ENCODE measurements at places on chromosomes 4 and X.

DNA sequence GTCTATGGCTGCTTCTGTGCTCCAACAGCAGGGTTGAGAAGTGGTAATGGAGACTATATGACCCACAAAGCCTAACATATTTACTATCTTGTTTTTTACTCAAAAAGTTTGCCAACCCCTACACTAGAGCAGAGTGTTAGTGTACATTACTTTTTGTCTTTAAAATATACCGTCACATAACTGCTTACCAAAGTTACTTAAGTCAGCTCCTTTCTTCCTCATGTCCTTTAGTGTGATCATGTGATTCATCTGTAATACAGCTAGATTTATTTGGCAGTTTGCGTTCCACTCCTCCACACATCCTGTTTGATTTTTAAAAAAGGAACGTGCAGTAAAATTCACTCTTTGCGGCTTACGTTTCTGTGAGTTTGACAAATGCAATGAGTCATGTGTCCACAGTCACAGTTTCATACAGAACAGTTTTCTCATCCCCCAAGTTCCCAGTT, 162.4 kb upstream of the GPRIN3 start:
- peak; percentile 88 for DNase-seq

- DNase-seq: peak; percentile 65
Measured at GRCh38 chr4:10020871-10021652, at the start of gene SLC2A9. SLC2A9 (minus strand) TSS chr4:10021497; CDS start chr4:10021429, 68 bp downstream.

GRCh38 chrX:155334486-155335336, at the start of gene CLIC2:
CLIC2 (minus strand) TSS chrX:155334614; CDS start chrX:155334427, 187 bp downstream.
- DNase-seq: peak; percentile 57

- no peak for DNase-seq
Measured at GRCh38 chrX:103170216-103170615, 44.7 kb upstream of the BEX4 start.

DNA sequence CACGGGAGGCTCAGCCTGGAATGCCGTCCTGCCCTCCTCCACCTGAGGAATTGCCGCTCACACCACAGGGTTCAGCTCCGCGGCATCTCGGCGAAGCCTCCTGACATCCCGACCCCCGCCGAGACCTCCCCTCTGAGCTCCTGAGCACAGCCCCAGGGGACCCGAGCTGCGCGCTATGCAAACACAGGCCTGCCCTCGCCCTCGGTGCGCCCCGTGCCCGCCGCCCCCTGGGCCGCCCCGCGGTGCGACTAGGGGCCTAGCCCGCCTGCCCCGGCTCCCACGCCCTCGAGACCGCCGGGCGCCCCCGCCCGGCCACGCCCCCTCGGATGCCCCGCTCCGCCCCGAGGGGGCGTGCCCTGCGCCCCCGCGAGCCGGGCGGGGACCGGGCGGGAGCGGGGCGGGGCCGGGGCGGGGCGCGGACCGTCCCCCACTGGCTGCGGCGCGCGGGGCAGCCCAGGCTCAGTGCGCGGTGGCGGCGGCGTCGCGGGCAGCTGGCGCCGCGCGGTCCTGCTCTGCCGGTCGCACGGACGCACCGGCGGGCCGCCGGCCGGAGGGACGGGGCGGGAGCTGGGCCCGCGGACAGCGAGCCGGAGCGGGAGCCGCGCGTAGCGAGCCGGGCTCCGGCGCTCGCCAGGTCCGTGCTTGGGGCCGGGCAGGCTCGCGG, at the start of gene FGFR3:
TSS of gene FGFR3 (plus strand) at position 462 of the 664 bp plus-strand sequence. CDS start 642 bp downstream, outside the sequence.
- peak; percentile 40 for DNase-seq

DNA sequence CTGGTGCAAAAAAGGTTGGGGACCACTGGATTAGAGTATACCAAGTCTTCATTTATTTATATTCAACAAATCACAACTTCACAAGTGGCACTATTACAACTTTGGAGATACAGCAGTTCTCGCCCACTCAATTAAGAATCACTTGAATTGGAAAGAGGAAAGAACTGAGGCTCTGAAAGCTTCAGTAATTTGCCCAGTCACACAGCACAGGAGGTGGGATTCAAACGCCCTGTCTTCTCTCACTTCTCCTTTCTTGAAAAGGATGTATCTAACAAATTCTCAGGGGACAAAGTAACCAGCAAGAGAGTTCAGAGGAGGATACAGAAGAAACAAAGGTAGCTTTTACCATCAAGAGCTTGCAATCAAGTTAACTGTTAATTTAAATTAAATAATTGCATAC, 12.4 kb downstream of the SMIM14 start:
- DNase-seq: peak; percentile 81

DNA sequence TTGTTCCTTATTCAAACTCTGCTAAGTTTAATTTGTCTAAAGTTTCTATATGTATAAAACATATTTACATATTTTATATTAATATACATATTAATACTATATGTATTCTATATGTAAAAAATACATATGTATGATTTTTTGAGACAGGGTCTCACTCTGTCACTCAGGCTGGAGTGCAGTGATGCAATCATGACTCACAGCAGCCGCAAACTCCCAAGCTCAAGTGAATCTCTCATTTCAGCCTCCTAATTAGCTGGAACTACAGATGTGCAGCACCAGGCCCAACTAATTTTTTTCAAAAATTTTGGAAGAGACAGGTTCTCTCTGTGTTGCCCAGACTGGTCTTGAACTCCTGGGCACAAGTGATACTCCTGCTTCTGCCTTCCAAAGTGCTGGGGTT, 684.9 kb downstream of the TRAM1L1 start:
- DNase-seq: no peak

- no peak for DNase-seq
Measured at GRCh38 chrX:39267176-39267575, 465.9 kb downstream of the MID1IP1 start.

GRCh38 chrX:47169273-47169672, 24.3 kb downstream of the RBM10 start:
- no peak for DNase-seq

DNA sequence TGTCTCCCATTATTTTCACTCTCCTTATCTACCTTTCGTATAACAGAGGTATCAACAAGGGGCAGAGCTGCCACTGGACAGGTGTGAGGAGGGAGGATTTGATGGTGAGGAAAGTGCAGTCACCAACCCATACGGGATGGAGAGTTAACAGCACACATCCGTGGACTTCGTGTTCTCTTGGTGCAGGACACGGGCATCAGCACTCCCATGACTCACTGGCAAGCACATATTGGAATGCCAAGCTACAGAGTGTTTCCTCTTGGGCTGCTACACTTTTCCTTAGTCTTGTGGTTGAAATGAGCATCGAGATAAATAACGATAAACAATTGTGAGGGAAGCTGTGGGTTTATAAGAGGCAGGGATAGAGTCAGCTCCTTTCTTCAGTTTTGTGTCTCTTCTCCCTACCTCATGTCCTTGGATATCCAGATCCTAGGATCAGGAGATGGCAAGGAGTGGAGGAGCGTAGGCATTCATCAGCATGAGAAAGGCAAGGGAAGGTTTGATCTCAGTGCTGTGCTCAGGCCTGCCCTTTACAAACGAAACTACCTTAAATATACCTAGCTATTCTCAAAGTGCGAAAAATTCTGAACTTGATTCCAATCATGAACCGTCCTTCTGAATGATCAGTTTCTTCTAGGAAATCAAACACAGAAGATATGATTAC, 96.3 kb downstream of the ZNF827 start:
- no peak for DNase-seq

- no peak for DNase-seq
Measured at GRCh38 chr4:1297456-1298325, 8.0 kb downstream of the MAEA start.

DNA sequence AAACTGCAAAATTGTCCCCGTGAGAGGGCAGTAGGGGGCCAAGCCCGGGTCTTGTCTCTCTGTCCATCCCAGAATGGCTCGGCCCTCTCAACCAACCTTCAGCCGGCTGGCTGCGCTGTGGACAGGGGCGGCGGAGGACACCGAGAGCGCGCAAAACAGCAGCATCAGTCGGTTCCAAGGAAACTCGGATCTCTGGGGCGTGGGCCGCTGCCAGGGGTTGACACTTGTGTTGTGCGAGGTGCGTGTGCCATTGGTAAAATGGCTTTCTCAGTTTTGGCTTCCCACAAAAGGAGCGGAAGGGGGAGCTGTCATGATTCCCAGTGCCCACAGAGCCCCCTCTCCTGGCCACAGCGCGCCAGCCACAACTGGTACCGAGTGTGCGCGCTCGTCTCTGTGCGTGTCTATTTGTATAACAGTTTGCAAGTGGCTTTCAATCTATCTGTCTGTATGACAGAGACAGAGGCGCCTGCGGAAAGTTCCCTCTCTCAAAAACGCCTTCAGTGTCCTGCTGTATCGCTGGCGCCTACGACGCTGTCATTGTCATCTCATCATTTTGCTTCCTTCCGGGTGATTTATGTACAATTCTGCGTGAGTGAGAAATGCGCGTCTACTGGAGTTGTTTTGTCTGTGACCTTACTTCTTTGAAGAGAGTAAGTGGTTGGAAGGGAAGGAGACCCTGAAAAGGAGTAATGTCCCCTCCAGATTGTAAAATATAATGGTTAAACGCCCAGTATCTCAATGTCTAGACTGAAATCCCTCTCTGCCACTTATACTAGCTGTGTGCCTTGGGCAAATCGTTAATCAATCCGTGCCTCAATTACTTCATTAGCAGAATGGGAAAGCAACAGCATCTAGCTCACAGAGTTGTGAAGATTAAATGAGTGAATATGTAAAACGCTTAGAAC, 1.8 kb downstream of the DKK2 start:
- DNase-seq: no peak

DNA sequence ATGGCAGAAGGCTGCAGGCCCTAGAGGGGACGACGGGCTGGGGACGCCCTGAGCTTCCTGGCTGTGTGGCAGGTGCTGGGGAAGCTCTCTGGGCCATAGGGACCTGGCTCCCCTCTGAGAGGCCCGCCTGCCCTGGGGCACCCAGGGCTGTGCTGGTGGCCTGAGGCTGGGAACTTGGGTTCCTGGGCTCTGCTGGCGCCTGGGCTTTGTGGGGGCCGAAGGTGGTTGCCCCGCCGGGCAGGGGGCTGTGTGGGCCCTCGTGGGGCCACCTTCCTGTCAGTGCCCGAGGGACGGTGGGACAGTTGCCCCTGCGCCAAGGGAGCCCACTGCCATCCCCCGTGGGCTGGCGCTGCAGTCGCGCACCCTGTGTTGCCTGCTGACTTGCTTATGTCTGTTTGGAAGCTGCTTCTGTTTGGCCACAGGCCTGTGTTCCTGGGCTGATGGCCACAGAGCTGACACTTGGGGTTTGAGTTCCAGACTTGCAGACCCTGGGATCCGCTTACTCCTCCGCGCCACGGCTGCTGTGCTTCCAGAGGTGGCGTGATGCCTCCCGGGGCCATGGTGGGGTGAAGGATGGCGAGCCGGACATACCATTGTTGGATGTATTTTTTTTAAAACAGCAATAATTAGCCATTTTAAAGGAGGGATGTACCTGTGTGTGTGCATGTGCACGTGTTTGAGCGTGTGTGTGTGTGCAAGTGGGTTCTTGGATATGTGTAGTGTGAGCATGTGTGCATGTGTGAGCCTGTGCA, 8.5 kb downstream of the NAT8L start:
- DNase-seq: no peak

DNA sequence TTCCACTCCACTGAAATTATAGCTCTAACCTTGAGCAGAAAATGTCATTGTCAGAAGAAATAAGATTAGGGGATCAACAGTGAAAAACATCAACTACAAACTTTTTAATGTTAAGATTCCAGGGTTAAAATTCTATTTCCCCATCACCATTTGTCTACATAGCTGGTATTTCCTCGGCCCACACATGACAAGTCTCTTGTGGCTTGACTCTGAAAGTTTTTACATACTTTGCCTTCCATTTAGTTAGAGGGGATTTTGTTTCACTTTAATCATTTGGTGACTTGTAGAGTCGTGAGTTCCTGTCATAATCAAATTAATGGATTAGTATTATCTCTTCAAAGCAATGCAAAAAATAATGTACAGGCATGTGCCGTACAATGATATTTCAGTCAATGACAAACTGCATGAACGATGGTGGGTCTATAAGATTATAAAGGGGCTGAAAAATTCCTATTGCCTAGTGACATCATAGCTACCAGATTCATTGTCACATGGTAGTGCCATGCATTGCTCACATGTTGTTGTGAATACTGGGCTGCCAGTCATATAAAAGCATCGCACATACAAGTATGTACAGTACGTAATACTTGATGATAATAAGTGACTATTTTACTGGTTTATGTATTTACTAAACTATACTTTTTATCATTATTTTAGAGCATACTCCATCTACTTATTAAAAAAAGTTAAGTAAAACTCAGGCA, 72.0 kb downstream of the ING2 start:
- DNase-seq: no peak

- no peak for DNase-seq
Measured at GRCh38 chr4:186931519-186931918, 207.9 kb upstream of the FAT1 start.

DNA sequence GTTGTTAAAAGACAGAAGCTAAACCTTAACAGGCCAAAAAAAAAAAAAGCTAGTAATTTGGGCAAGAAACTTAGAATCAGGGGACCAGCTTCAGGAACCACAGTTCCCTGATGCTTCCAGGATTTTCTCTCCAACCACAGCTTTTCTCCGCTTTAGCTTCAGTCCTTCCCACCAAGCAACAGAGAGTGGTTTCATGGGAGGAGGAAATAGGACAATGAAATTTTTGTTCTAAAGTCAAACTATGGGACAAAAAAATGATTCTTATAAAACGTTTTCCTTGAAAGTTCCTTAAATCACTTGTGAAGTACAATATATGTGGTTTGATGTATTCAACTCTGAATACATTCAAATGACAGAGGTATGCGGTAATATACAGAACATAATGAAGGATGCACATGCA, 71.0 kb upstream of the DHX15 start:
- DNase-seq: no peak

- DNase-seq: no peak
Measured at GRCh38 chr4:109295081-109295480, 7.4 kb downstream of the COL25A1 start.

GRCh38 chr4:30718021-30718542, 2.1 kb upstream of the PCDH7 start:
- DNase-seq: no peak

DNA sequence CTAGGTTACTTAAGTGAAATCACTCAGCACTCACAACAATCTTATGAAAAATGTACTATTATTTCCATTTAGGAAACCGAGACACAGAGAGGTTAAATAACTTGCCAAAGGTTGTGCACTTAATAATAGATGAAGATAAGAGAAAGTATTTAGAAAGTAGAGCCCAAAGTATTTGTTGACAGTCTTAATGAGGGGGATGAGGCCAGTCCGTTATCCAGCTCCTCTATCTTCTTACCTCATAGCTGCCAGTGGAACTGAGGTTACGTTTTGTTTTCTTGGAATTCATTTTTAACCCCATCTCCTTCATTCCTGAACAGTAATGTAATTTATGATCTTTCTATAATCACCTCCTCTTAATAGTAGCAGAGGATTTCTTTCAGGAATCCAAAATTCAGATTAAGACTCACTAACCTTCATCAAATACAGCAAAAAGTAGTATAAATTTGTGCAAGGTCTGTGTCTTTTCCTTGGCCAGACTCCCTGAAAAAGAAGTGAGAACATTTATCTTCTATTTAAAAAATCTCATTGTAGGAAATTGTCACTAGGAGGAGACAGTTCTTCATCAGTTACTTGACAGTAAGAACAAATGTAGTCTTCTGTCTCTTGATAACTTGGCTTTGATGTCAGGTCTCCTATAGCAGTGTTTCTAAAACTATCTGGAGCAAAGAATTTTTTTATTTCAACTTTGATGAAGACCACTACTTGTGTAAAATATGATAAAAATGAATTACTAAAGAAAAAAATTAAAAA, 35.5 kb downstream of the F8 start:
- no peak for DNase-seq
